ENCODE measurements at places on chromosomes 3 and 15.

GRCh38 chr3:98560911-98561310, 29.1 kb downstream of the GPR15 start:
- H3K36me3 ChIP-seq: no peaks in the 10 kb centered on the region
- no peak for DNase-seq
- peaks cover 4% of the 10 kb centered on the region for H3K27me3 ChIP-seq

DNA sequence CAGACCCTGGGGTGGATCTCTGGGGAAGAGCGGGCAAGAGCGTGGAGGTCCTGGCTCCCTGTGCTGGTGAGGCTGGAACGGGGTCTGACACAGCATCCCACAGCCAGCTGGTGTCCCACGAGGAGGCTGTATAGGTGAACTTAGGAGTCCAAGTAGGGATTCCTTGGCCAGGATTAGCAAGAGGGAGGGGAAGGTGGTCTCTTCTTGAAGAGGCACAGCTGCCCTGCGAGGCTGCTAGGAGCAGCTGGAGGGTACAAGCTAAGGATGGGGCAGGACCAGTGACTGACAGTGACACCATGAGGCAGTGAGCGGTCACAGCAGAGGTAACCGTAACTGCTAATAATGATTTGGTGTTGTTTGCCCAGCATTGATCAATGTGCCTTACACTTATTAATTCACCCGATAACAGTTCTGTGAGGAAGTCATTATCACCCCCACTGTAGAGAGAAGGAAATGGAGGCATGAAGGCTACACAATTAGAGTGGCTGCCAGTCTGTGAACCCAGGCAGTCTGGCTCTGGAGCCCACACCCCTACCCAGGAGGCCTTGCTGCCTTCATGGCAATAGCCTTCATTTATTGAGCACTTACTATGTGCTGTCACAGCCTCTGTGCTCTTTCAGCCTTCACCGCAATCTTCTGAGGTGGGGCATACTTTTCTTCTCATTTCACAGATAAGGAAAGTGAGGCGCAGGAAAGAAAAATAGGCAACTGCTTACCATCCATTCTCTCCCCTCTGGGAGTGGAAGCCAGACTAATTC, 59.4 kb downstream of the TMEM44 start:
- H3K4me3 ChIP-seq: no peak overlapping the region
- no peaks in the 10 kb centered on the region for H3K36me3 ChIP-seq
- no peaks in the 10 kb centered on the region for H3K27me3 ChIP-seq
- H3K27ac ChIP-seq: peak overlapping the region; percentile 88

DNA sequence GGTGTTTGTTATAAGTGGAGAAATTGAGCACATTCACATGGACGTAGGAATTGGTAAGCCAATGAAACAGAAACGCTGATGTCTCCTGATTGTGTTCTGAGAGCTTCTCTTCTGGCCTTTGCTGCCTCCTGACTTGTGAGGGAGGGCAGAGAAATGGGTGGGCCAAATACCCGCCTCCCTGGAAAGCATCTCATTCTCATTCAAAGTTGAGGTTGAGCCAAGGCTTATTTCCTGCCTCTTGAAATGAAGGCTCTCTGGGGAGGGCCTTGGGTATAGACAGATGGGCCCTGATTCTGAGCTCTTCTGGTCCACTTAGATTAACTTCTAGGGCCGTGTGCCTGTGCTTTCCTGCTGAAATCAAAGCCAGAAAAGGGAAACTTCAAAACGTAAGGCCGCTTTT, 57.4 kb upstream of the MYZAP start:
- H3K4me3 ChIP-seq: no peak overlapping the region
- no peak for DNase-seq
- no peaks in the 10 kb centered on the region for H3K36me3 ChIP-seq
- peaks cover 30% of the 10 kb centered on the region for H3K4me1 ChIP-seq

DNA sequence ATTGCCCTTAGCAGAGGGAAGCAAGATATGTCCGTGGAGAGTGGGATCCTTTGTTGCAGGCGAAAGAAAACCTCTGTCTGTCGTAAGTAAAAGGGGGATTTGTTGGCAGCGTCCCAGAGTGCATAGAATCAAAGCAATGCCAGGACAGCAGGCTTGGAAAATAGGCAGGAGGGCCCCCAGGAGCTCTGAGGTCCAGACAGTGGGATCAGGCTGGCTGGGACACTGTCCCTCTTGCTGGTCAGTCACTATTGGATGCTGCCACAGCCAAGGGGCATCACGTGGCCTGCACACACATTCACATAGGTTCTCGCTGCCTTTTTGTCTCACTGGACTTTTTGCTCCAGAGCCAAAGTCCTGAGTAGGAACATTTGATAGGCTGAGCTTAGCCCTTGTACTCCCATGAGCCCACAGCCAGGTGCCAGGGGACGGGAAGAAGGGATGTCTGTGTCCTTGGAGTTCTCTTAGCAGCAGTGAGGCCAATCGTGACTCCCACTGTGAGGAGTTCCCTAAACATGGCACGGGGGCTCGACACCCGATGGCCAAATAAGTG, 10.7 kb downstream of the MUC20 start:
- peaks cover 6% of the 10 kb centered on the region for H3K4me1 ChIP-seq
- no peak overlapping the region for H3K27ac ChIP-seq
- H3K4me3 ChIP-seq: no peak overlapping the region
- peaks cover 71% of the 10 kb centered on the region for H3K36me3 ChIP-seq

DNA sequence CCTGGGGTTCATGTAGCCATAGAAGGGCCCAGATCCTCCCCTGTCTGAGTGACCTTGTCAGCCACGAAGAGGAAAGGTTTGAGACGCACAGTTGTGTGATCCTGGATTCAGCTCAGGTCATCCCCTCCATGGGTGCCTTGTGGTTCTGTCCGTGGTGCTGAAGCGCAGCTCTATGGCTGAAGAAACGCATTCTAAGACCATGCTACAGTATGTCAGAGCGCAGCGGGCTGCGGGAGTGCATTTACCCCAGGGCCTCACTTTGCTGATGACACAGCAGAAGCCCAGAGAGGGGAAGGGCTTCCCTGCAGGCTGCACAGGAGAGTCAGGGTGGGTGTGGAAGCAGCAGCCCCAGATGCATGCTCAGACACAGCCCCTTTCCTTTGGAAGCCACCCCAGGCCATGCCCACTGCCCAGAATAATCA, 68.8 kb upstream of the IQSEC1 start:
- H3K4me1 ChIP-seq: no peaks in the 10 kb centered on the region
- no peaks in the 10 kb centered on the region for H3K36me3 ChIP-seq
- no peak overlapping the region for H3K27ac ChIP-seq
- H3K27me3 ChIP-seq: peaks cover 39% of the 10 kb centered on the region
- no peak overlapping the region for H3K4me3 ChIP-seq
